Left hindlimb (tissue), 1 donor: ENCODE measurements at places on chromosomes 3 and 15.

- DNase-seq = no peak
Observed at GRCh38 chr3:122964811-122965210, 62.8 kb downstream of the SEMA5B start.

GRCh38 chr15:50685976-50686468 lies 575 bp downstream of the TRPM7 start:
- peak; percentile 64 for DNase-seq

- DNase-seq = no peak
Observed at GRCh38 chr15:69118089-69118488, 42.3 kb upstream of the GLCE start.

- no peak for DNase-seq
Observed at GRCh38 chr15:52011711-52012144, 7.3 kb upstream of the MAPK6 start.

DNA sequence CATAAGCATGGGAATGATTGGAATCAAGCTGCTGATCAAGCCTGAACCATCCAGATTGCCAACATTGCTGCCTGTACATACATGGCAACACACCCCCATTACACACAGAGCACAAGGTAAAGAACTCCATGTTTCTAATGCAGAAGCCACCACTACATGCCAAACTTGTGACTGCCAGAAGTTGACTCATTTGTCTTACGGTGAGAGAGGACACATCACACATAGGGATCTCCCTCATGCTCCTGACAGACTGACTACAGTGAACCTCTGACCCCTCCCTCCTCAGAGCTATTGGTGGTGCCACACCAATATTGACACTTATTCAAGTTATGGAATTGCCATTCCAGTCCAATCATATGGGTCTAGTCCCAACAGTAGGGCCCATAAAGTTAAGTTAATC lies 42.3 kb downstream of the EFHB start:
- DNase-seq = no peak

- no peak for DNase-seq
Observed at GRCh38 chr3:143814443-143814889, 33.8 kb downstream of the SLC9A9 start.

- DNase-seq = no peak
Observed at GRCh38 chr15:57703387-57703786, 3.1 kb upstream of the POLR2M start.

DNA sequence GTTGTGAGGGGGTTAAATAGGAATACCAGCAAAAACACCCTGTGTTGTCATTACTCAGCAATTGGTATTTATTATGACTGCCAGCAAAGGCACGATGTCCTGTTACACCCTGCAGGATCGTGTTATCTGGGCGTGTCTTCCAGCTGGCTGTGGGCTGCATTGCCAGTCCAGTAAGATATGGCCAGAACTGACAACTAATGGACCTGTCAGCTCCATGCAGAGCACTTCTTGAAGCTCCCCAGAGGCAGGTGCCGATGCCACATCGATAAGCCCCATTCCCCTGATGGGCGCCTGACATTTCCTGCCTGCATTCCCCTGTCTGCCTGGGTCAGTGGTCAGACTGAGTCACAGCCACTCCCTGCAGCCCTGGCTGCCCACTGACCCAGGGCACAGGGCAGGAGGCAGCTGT lies 79.7 kb upstream of the RASGRF1 start:
- no peak for DNase-seq

- DNase-seq = no peak
Observed at GRCh38 chr3:121748680-121749275, 763 bp downstream of the GOLGB1 start.

GRCh38 chr15:77009176-77009575 lies 14.2 kb downstream of the PSTPIP1 start:
- no peak for DNase-seq

- no peak for DNase-seq
Observed at GRCh38 chr3:120348065-120348990, 826 bp downstream of the LRRC58 start.

DNA sequence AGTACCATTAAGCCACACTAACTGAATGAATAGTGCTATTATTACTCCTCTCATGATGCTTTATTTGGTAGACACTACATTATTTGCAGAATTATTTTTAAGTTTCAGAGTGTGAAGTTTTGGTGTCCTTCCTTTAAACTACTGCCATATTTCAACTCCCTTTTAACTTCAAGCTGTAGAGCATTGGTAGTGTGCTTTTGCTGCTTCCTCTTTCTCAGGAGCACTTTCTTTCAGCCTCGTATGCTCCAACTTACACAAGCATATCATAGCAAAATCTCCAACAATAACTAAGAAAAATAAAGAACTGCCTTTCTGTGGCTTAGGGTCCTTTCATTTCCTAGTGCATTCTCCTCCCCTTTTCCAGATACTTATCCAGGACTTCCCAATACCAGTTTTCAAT lies 476.4 kb upstream of the AGTR1 start:
- DNase-seq = no peak

DNA sequence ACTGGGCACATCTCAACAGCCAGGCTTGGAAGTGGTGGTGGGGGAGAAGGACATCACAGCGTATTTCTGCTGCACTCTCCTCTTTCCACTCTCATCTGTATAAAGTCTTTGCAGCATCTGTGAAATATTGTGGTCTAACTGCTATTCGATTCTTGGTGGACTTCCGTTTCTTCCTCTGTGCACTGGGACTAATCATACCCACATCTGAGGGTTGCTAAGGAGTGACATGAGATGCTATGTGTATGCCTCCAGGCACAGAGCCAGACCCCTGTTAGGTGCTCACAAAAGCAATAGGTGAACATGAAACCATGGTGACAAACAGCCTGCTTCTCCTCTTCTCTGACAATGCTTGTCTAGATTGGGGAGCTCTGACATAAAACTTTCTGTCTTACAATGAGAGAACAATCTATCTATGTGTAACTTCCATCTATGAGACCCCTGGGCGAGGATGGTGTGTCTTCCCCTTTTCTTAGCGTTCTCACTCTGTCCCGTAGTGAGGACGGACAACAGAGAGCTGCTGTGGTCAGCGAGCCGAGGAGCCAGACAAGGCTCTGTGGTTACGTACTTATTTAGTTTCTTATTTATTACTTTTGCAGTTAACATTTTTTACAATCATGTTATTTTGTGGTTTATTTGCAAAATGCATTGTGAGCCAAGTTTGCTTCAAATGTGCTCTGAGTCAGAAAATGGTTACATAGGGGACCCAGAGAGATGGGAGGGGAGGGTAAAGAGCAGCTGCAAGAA lies 196.7 kb upstream of the TPRG1 start:
- DNase-seq = no peak

DNA sequence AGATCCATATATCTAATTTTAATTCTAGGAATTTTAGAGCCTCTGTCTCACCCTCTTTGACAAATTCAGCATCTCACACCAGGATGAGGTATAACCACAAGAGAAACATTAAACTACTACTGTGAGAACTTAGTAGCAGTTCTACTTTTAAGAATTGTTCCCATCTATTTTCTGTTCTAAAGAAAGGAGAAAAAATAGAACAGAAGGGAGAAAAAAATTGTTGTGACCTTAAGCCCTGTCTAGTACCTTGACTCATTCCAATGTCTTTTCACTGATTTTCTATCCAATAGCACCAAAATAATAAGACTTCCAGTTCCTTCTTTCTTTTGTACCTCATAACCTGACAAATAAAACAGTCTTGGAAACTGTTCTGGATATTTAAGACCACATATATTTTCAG lies 37.0 kb downstream of the FRMD5 start:
- DNase-seq = no peak

- no peak for DNase-seq
Observed at GRCh38 chr3:177444696-177445095, 247.4 kb upstream of the TBL1XR1 start.

- DNase-seq = no peak
Observed at GRCh38 chr15:87518957-87519356, 737.6 kb downstream of the NTRK3 start.

DNA sequence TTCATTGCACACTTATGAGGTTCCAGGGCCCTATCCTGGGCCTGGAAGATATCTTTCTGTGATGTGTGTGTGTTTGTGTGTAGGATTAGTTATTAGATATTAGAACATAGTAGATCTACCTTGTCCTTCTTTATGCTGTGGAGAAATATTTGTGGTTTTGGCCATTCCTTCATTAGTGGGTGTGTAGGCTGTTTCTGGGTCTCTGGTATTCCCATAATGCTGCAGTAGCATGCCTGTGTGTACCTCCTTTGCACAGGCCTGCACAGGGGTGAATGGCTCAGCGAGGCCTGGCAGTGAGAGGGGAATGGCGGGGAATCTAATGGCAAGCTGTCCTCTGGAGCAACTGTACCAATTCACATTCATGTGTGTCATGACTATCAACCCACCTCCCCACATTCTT lies 125.8 kb upstream of the MRPS22 start:
- DNase-seq = no peak

- DNase-seq = no peak
Observed at GRCh38 chr3:94071713-94072284, 8.9 kb downstream of the NSUN3 start.

DNA sequence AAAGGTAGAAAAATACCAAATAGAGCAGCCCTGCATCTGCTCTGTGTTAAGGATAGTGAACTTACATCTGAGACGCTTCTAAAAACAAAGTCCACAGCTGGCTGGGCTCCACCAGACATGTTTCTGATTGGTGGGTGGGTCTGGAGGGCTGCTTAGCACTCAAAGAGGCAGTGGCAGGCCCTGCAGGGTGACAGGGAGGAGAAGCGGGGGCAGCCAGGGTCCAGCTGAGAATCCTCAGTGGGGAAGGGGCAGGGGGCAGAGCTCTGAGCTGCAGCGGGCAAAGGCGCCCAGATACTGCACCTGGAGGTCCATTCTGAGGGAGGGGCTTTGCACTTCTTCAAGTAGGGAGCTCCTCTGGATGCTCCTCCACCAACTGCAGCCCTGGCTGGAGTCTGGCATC lies 28.1 kb downstream of the PRR23E start:
- DNase-seq = no peak

GRCh38 chr3:160200353-160200752 lies 24.9 kb upstream of the C3orf80 start:
- no peak for DNase-seq

DNA sequence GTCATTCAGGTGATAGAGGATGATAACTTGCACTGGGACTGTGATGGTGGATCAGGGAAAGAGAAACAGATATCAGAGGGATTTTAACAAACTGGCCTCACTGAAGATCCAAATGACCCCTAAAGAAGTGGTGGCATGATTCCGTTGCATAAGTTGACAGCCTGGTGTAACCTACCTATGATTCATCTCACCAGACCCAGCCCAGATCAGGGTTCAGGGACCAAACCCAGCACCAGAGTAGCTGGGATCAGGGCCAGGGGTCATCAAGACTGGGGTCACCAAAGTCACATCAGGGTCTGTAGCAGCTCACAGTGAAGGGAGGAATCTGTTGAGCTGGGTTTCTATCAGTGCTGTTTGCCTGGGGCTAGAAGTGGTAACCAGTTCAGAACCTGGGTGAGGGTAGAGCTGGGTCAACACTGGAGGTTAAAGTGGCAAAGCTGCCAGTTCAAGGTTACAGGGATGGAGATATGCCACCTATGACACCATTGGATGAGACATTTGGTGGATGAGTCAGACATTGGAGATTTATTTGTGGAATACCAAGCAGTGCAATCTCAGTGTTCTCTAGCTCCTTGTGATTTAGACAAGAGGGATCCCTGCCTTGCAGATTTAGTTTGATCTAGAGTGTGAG lies 35.9 kb downstream of the CASR start:
- no peak for DNase-seq

DNA sequence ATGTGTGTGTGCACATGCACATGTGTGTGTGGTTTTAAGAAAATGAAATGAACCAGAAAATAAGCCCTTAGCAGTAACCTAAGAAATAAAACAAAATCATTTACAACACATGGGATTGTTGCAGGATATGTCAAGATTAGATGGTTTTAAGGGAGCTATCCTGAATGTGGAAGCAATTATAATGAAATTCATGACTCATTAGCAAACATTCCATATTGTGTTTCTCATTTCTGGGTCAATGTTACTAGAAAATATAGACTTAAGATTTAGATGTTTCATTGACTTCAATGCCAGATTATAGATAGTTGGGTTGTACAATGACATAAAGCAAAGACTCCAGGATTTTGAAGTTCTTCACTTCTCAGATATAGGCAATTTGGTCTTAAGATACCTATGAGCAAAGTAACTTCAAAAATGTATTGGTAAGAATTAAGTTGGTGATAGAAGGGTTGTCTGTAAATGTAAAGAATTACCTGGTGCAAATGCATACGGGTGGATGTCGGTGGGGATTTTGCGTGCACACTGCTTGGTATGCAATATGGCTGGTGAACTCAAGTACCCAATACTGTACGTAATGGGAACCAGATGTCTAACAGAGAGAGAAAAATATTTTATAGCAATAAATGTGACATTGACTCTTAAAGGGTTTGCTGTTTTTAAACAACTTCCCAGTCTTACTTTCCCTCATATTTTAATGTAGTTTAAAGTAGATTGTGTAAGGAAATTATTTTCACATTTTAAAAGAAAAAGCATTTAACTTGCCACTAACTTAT lies 53.9 kb upstream of the NR2F2 start:
- no peak for DNase-seq

GRCh38 chr3:144073698-144074097 lies 102.1 kb downstream of the DIPK2A start:
- no peak for DNase-seq

- no peak for DNase-seq
Observed at GRCh38 chr3:196323016-196323415, 5.0 kb upstream of the DYNLT2B start.

GRCh38 chr3:193996641-193997089 lies 139.3 kb upstream of the HES1 start:
- no peak for DNase-seq

DNA sequence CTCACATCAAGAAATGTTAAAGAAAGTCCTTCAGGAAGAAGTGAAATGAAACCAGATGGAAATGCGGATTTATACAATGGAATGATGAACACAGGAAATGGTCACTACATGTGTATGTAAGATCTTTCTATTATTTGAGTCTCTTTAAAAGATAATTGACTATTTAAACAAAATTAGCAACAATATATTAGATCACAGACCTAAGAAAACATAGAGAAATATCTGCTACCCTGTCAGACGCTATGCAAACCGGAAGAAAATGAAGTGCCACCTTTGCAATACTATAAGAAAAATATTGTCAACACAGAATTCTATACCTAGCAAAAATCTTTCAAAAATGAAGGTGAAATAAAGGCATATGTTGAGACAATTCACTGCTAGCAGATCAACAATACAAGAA lies 17.2 kb downstream of the RAB6B start:
- DNase-seq = no peak
